ENCODE measurements at places on chromosomes 7 and 10.

GRCh38 chr10:15084502-15084922 lies 4.1 kb downstream of the ACBD7 start:
- DNase-seq: no peak

DNA sequence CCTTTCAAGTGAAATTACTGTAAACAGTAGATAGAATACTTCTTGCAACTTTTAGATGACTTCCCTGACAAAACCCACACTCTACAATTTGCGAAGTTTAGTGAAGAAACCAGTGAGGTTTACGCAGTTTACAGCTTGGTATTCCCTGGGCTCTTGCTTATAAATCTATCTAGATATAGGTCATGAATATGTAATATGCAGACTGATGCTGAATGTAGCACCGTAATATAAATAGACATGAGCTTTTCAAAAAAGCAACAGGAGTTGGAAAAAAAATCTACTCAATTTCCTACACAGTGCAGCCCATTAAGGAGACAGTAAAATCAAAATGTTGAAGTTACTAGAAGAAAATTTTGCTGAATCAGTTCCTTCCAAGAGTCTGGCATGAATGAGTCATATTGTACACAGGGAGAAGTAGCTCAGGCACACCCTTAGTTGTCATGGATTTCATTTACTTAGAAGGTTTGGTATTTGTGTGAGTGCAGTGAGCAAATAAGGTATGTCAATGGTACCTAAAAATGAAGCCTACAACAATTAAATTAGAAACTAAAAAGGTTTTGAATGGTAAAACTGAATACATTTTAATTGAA lies 67.7 kb upstream of the NEUROD6 start:
- DNase-seq: peak; percentile 30

DNA sequence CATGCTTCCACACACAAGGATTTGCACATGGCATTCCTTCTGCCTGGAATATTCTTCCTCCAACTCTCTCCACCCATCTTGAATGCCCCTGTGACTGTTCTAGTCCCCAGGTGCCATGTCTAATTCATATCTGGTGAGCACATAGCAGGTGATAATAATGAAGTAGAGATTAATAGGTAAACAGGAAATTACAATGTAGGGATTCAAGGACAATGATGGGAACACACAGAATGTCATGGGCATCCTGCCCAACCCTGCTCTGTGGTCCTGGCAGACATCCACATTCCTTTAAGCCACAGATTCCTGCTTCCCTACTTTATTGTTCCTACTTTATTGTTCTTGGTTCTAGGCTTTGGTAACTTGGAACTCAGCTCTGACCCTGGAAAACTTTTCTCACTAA lies 115.8 kb downstream of the THSD7A start:
- no peak for DNase-seq

DNA sequence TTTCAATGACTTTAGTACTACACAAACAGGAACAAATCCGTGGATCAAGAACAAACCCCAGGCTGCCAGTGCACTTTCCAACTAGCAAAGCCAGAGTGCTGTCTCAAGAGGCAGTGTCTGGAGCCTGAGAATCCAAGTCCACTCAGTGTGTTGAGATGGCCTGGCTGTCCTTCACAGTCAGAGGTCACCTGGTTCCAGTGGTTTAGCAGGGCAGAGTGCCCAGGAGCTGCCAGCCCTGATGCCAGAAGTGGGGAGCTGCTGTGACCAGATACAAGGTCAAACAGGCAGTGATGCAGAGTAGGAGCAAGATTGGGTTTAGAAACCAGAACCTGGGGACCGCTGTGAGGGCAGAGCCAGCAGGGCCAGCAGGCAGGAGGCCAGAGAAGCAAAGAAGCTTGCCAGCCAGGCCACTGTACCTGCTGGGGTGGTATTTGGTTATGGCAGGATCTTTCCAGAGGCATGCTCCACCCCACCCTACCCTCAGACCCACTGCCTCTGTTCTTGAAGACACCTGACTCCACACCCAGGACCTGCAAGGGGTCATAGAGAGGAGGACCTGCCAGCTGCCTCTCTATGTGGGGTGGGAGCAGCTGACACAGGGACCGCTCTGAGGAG lies 35.6 kb upstream of the C10orf90 start:
- no peak for DNase-seq

DNA sequence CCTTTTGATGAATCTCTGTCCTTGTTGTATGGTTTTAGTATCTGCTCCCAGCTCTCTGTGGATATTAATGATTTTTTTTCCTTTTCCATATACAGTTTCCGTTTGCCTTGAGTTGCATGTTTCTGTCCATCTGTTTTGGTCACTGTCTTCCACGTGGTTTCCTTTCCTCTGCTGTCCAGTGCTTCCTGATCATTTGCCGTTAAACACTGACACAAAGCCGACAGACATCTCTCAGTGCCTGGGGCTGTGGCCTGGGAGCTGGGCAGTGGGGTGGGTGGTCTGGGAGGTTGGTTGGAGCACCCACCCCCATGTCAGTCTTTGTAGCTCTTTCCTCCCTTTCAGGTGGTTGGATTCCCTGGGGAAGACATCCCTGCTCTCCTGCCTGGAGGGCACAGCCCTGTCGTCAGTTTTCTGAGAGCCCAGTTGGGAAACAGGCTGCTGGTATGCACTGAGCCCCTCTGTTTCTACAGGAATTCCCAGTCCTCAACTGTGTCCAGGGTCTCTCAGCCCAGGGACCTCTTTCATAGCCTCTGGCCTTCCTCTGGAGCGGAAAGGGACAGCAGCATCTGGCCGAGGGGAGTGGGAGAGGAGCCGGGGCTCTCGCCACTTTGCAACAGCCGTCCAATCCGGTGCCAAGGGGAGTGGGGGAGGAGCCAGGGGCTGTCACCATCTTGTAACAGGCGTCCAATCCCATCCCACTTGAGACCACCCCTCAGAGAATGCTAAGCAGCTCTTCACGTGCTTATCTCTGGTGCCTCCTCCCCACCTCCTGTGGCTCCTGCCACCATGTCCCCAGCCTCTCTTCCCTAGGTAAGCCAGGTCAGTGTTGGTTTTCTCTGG lies 26.7 kb upstream of the MKI67 start:
- no peak for DNase-seq

- peak; percentile 64 for DNase-seq
Measured at GRCh38 chr7:124843336-124843735, 77.7 kb upstream of the GPR37 start.

GRCh38 chr10:86295351-86295750 lies 71.2 kb downstream of the GRID1 start:
- DNase-seq: no peak

- DNase-seq: no peak
Measured at GRCh38 chr7:72266771-72267170, 145.4 kb downstream of the CALN1 start.

GRCh38 chr10:131213741-131214505 lies 97.6 kb downstream of the TCERG1L start:
- DNase-seq: no peak

- no peak for DNase-seq
Measured at GRCh38 chr7:47351233-47352154, 230.4 kb downstream of the TNS3 start.

- DNase-seq: no peak
Measured at GRCh38 chr7:63113713-63114285, 884.9 kb upstream of the ZNF722 start.

- DNase-seq: no peak
Measured at GRCh38 chr10:92413519-92413918, 122.6 kb downstream of the MARCHF5 start.

- peak; percentile 76 for DNase-seq
Measured at GRCh38 chr7:28921822-28922221, 36.3 kb downstream of the TRIL start.

GRCh38 chr7:118918556-118918955 lies 694.1 kb downstream of the ANKRD7 start:
- no peak for DNase-seq

DNA sequence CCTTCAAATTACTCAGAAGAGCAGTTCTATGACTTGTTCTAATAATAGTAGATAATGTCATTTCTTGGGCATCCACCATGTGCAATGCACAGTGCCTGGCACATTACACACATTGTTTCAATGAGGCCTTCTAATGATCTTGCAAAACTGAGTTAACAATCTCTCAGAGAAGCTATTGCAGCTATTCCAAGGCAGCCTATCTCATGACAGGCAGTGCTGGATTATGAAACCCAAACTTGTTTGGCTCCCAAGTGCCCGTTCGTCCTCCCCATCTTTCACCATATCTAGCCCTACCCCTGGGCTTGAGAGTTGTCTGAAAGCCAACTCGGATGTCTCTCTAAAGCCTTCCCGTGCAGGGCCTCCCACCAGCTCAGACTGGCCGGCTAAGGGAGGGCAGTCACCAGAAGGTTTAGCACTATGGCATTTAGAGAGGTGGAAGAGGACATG lies 405.1 kb downstream of the PLXNA4 start:
- no peak for DNase-seq

DNA sequence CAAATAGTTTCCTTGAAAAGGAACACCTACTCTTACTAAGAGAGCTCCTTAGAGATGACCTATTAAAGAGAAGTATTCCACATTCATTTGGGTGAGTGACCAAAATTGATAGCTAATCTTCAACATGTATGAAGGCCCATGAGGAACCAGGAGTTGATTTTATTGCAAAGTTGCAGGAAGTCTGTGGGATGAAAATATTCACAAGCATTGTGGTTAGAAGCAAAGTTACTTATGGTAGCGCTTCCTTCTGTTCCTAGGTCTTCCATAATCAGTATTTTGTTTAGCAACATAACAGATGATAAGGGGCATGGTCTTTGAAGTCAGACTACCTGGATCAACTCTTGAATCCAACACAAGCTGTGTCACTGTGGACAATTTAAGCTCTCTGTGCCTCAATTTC lies 164.5 kb downstream of the DGKB start:
- no peak for DNase-seq

DNA sequence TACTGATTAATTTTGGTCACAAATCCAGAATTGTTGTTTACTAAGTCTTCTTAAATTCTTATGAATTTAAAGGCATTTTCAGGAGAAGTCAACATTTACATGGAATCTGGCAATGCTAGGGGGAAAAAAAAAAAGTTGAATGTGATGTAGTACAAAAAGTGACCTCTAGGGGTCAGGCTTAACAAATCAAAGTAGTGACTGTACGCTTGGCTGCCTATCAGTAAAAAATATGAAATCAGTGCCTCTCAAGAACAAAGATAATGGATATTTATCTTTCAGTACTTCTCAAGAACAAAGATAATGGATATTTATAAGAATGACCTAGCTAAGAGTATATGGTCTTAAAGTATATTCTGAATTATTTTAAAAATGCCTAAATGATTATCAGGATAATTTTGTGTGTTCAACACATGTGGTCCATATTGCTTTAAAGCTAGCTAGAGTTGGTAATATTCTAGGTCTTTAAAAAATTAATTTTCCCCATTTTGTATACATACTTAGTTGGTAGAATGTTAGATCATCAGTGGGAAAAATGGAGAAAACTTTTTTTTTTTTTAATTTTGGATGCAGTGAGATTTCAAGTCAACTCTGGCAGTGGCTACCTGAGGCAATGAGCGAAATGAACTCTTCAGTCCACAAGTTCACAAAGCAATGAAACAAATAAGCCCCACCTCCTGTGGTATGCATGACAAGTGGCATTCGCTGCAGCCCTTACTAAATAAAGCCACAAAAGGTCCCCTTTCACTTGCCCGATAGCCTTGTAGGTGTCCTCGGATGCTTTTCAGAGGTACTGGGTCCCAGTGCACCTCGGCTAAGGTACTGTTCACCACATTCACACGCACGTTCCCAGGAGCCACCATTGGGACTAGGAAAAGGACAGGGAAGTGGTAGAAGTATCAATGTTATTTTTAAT lies 51.2 kb upstream of the LAMB4 start:
- DNase-seq: peak; percentile 42

DNA sequence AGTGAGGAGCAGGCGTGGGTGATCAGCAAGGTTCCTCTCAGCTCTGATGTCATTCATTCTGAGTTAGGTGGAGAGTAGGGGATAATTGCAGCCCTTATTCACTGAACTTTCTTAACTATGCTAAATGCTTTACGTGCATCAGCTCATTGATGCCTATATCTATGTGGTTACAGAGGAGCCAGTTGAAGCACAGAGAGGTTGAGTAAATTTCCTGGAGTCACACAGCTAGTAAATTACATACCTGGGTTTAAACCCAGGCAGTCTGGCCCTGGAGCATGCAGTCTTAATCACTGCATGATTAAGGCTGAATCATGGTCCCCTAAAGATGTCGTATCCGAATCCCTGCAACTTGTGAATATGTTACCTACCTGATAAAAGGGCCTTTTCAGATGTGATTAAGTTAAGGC lies 99.6 kb downstream of the GRK5 start:
- peak; percentile 28 for DNase-seq

- DNase-seq: peak; percentile 42
Measured at GRCh38 chr10:12500381-12501303, 151.3 kb downstream of the CAMK1D start.

DNA sequence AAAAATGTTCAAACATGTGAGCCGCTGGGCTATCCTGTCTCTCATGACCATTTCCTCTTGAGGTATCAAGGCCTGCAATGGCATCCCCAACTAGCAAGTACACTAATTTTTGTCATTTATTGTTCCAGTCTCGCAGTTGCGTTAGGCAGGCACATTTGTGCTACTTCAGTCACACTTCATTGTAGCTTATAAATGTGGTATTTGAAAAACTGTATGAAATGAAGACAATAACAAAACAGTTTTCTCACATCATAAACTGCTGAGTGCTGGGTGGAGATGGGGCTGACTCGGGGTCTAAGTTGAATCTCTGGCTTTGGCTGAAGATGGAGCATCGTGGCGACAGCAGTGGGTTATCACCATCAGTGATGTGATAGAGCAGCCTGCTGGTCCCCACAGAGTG lies 92.7 kb downstream of the FAM13C start:
- no peak for DNase-seq

DNA sequence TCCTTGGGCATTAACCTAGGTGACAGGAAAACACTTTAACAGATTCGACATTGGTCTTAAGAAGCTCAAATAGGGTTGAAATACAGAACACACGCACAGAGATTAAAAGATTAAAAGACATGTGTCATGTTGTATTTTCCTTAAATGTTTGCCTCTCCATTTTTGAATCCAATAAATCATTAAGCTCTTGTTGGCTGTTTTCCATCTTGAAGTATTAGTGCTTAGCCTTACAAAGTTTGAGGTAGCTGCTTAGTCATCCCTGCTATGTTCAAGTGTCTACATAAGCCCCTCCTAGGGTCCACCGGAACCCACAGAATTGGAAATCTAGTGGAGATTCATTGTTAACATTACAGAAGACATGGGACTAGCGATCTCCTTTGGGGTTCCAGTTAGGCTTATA lies 12.7 kb upstream of the GJD4 start:
- DNase-seq: no peak
